LNCaP clone FGC (cell line): ENCODE measurements at places on chromosomes 5 and 9.

DNA sequence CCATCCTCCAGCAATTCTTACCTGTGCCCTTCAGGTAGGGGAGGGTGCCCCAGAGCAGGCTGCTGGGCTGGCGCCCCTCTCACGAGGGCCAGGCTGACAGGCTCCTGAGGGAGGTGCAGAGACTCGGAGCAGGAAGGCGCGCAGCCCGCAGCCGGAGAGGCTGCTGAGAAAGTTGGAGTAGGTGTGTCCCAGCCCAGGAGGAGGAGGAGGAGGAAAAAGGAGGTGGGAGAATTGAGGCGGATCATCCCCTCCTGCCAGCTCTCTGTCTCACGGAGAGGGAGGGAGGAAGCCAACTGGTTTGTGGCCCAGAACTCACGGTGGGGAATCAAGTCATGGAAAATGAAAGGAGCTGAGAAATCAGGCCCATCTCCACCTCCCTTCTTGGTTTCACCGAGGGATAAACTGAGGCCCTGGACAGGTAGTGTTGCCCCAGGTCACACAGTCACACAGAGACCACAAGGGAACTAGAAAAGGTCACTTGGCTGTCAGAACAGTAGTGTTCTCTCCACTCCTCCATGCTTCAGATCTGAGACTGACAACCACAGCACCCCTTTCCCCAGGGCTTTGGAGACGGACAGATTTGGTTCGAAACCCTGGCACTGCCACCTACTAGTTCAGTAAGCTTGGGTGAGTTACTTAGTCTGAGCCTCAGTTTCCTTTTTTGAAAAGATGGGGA lies at the start of gene FAT2:
FAT2 (minus strand) TSS at position 188 of the 676 bp plus-strand sequence. CDS start 22,400 bp downstream, outside the sequence.
- no peak for DNase-seq

GRCh38 chr9:19380826-19381075 lies 715 bp upstream of the RPS6 start:
- no peak for DNase-seq

- DNase-seq, result no peak
Measured at GRCh38 chr9:96305171-96305570, 3.2 kb upstream of the HSD17B3 start.

- no peak for DNase-seq
Measured at GRCh38 chr5:80037366-80037765, 2.2 kb downstream of the THBS4 start.

GRCh38 chr5:78905084-78905938 lies 79.8 kb downstream of the ARSB start:
- DNase-seq, result no peak

DNA sequence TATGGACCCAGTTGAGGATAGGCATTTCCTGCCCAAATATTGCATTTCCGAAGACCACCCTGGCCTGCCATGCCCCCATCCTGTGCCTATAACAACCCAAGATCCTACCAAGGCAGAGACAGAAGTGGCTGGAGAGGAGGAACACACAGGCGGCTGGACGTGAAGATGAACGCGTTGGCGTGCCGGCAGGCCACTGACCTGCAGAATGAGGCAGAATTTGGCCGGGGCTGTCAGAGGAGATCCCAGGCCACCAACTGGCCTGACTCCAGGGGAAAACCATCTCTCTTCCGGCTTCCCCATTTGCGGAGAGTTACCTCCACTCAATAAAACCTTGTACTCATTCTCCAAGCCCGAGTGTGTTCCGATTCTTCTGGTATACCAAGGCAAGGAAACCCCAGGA lies 1507.5 kb downstream of the EFNA5 start:
- DNase-seq, result no peak

DNA sequence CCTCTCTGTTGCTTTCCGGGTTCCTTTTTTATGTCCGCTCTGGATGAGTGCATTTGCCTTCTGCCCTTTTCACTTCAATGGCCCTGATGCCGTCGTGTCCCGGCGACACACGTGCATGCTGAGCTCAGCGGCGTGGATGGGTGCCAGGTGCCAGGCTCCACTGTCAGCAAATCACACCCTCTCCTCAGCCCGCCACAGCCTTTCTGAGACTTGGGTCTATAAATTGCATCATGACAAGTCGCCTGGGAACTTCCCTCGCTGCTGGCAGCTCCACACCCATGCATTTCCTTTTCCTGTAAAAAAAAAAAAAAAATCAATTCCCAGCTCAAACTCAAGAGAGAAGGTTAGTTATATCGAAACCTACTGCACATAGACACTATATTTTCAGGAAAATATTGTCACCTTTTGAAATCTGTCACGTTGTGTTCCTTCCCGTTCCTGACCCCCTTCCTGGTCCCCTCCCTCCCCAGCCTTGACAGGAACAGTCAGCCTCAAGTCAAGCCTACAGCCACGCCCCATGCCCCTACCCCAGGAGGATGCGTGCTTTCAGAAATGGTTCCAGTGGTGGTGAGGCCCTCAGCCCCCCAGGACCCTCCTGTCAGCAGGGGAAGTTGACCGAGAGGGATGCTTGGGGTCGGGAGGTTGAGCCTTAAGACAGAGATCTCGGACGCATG lies 110.3 kb upstream of the PTCH1 start:
- DNase-seq, result no peak

DNA sequence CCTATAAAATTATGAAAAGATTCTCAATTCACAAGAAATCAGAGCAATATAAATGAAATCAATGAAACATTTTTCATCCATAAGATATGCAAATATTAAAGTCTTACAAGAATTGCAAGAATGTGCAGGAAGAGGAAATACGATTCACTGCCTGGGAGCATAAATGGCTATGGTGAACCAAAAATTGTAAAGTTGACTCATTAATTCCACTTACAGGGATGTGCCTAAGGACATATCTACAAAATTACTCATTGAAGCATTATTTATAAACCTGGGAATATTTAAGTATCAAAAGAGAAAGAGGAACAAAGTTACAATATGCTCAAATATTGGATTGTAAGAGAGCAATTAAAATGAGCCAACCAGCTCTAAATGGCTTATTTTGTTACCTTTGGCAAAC lies 6.9 kb upstream of the NIPSNAP3A start:
- DNase-seq, result no peak

DNA sequence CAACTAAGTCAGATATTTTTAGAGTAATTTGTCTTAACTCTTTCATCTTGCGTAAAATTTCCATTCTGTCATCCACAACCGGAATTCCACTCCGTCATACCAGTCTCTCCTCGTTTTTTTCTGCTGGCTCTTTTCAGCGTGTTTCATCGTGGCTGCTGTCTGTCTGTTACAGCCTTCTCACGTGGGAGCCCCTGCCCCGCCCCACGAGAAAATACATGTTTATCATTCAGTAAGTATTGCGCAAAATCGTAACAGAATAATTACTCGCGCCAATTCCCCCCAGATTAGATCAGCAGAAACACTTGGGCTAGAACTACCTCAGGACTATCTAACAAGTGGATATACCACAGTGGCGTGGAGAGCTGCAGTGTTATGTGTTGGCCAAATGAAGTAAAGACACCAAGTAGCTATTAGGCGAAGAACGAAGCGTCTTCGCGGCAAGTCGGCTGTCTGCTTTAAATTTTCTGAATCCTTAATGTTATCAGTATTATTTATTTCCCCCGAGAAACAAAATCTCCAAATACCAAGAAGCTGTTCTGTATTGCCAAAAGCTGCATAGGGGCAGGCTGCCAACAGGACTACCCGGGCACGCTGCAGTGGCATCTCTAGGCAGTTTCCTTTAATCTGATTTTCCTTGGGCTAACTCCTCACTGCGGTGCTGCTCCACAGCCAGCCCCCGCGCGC lies 566 bp upstream of the FOCAD start:
- no peak for DNase-seq

GRCh38 chr5:158808542-158808941 lies 291.2 kb downstream of the EBF1 start:
- no peak for DNase-seq

DNA sequence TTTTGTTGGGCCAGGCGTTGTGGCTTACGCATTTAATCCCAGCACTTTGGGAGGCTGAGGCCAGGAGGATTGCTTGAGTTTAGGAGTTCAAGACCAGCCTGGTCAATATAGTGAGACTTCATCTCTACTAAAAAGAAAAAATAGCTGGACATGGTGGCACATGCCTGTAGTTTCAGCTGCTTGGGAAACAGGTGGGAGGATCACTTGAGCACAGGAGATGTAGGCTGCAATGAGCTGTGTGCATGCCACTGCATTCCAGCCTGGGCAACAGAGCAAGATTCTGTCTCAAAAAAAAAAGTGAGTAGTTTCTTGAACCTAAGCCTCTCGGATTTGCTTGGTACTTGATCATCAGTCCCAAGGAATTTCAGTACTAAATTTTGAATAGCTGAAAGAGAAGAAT lies 26.9 kb downstream of the G3BP1 start:
- DNase-seq, result no peak

DNA sequence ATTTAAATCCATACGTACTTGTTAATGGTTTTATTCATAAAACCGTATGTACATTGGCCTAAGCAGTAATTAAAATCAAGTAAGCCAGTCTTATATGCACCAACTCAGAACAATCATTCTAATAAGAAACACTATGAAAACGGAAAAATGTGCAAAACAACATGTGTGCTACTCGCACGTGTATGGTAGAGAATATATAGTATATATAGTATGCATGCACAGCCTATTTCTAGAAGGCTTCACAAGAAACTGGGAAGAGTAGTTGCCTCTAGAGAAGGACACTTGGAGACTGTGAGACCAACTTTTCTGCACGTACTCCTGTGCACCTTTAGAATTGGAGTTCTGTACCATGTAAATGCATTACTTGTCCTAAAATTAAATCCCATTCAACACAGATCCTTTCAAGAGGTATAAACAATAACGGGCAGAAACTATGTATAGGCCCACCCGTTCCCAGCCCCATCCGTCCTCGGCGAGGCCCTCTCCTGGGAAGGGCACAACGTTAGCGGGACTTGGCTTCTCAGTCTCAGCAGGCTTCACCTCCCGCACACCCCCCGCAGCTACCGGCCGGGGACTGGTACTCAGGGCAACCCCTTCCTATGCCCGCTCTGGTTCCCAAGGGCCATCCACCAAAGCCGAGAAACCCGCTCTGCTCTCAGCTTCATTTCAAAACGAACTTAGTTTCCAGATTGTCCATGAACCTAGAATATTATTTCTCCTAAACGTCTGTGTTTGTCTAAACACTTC lies 2.0 kb downstream of the CDC14B start:
- DNase-seq, result no peak

- no peak for DNase-seq
Measured at GRCh38 chr5:132840896-132841295, 10.4 kb upstream of the SHROOM1 start.

DNA sequence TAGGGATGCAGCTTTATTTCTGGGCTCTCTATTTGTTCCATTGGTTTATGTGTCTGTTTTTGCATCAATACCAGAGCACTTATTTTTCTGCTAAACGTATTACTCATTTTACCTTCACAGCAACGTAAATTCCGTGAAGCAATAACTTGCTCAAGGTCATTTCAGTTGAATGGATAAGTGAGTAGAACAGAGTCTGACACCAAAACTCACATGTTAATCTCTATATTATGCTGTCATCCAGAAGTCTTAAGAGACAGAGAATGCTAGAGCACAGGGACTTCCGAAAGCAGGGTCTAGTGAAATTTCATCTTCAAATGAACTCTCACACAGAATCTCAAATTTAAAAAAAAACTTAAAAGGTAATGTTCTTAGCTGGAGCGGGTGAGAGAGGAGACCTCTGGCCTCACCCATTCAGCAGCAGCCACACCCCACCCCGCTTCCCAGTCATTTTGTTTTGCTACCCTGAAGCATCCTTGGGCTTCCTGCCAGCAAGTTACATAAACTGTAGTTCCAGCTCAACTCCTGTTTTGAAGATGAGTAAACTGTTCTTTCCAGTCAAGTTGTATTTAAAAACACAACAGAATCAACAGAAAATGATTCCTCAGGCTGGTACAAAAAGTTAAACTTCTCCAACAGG lies 69.3 kb downstream of the TRIM36 start:
- DNase-seq, result no peak

DNA sequence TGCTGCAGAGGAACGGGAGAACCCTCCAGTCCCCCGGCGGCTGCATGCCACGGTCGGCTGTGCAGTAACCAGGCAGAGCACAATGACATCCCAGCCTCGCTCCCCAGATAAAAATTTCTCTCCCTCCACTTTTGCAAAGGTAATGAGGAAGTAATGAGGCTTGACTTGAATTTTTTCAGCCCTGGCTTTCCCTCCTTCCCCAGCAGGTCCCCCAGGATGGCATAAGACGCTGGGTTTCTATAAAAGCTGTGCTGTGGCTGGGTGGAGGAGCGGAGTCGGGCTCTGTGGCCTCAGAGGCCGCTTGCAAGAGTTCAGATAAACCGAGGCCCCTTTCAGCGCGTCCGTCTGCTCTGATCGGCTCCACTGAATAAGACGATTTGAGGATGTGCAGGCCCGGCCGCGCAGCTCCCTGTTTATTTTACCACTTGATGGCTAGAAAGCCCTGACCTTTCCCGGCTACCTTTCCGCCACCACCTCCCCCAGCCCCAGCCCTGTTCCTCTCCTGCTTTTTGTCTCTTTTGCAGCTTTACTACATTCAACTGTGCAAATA lies 351.9 kb upstream of the IRX2 start:
- no peak for DNase-seq

GRCh38 chr9:76616780-76617179 lies 147.5 kb upstream of the PCA3 start:
- no peak for DNase-seq

DNA sequence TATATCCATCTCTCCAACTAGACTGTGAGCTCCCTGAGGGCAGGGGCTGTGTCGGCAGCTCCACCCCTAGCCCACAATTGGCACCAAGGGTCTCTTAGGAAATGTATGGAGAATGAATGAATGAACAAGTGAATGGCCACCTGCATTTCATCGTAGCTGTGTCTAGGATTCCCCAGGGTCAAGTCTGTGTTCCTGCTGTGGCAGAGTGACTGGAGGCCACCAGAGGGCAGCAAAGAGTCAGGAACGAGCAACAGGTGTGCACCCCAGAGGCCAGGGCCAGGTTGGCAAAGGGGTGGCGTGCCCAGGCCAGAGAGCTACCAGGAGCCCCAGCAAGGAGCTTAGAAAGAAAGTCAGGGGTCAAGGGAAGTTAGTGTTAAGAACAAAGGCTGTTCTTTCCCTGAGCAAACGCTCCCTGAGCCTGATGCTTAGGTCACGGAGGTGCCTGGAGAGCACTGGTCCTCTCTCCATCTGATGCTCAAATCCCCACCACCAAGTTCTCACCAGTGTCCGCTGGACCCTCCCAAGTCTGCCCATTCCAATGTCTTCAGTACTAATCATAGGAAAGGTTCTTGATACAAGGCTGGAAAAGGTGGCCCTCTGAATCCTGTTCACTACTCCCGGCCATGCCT lies 160.7 kb downstream of the PAX5 start:
- no peak for DNase-seq

DNA sequence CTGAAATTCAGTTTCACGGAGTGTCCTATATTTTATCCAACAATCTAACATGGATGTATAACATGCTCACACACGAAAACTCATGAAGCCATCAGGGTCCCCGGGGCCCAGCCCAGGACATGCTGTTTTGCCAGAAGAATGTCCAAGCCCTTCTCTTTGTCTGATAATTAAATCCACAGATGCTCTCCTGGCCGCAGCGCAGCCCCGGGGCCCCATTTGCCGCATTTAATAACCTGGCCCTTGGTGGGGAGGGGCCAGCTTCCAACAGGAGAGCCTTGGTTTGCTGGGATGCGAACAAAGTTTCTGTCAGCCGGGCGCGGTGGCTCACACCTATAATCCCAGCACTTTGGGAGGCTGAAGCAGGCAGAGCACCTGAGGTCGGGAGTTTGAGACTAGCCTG lies 30.0 kb downstream of the PLPP7 start:
- no peak for DNase-seq
